ENCODE measurements at places on chromosomes 1 and 21. TPM values are rescaled to one million over a fixed set of nuclear protein-coding genes. Genes with fewer than 3 reads are reported as not detected.

DNA sequence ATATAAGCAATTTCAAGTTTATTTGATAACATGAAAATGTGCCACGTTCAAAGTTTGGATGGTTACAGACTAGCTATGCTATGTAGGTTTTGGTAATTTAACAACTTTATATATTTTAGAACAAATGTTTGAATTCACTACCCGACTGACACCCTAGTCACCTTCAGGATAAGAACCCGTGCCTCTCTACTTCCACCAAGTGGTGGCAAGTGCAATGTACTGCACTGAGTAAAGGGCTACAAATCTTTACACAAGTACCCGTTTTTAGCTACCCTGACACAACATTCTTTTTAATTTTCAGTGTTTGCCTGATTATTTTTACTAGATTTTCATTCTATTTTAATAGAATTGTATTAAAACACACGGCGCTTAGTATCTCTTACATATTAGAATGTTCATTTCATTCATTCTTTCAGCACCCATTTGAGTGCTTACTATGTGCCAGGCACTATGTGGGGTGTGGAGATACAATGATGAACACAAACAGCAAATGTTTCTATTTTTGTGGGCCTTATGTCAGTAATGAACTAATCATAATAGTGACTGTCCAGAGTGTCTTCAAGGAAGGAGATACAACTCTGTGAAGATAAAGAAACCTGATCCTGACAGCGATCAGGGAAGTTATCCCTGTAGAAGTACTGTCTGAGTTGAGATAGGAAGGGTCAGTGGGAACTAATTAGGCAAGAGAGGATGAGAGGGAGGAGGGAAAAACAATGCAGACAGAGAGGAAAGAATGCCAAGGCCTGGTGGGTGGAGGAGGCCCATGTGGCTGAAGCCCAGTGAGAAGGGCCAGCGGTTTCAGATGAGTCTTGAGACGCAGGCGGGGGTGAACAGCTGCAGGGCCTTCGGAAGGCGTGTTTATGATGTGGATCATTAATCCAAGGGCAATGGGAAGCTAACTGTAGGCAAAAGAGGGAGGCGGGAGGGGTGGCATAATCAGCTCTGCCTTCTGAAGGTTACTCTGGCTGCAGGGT, 3.8 kb downstream of the LCA5L start:
- no peak for DNase-seq

The CNIH4 gene
- total RNA-seq: 28.8 TPM

The NUAK2 gene
- 29.2 TPM for total RNA-seq

The SLC45A3 gene
- total RNA-seq: 30.8 TPM

The WNT3A gene
- total RNA-seq: not detected

DNA sequence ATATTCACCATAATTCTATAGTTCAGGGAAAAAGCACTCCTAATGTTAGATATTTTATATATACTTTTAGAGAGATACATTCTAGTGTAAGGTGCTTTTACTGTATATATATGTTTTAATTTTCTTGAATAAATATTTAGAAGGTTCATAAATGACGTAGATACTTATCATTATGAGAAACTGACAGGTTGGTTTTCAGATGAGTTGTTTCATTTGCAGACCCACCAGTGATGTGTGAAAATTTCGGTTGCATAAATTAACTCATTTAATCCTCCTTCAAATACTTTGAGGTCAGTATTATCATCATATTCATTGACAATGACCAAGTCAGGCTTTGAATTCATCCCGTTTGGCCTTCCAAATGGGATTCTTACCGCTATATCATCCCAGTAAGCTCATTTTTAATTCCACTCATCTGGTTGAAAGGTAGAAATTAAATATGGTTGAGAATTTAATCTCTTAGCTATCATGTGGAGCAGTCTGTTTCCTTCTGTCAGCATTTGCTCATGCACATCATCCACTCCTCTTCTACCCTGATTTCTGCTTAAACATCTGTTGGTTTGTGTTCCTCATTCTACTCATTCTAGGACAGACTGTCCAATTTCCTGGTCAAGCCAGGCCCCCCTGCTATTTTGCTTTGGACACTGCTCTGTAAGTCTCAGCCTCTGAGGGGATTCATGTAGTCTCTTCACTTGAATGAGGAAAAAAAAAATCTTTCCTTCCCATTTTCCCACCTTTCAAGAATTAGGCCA, 1156.6 kb downstream of the PLA2G4A start:
- no peak for DNase-seq

- DNase-seq: no peak
These were observed 114.3 kb downstream of the GDAP2 start for GRCh38 chr1:117814856-117815797.

The SERTAD4 gene
- total RNA-seq: 5.9 TPM

DNA sequence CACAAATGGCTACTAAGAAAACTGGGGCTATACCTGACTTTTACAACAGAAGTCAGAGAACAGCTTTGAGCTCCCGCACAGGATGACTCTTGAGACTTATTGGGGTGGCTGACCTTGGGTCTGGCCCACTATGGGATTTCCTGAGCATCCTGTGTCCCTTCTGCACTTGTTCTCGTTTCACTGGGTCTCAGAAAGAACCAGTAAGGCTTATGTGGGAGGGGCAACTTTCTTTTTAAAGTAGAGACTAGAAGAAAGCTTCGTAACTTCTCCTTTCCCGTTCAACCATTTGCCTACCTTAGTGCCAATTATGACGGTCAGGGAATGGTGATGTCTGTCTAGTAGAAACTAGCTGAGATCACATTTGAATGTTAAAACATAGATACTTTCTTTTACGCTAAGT, 59.5 kb upstream of the C1orf105 start:
- DNase-seq: no peak

The S100A7A gene
- total RNA-seq: not detected

DNA sequence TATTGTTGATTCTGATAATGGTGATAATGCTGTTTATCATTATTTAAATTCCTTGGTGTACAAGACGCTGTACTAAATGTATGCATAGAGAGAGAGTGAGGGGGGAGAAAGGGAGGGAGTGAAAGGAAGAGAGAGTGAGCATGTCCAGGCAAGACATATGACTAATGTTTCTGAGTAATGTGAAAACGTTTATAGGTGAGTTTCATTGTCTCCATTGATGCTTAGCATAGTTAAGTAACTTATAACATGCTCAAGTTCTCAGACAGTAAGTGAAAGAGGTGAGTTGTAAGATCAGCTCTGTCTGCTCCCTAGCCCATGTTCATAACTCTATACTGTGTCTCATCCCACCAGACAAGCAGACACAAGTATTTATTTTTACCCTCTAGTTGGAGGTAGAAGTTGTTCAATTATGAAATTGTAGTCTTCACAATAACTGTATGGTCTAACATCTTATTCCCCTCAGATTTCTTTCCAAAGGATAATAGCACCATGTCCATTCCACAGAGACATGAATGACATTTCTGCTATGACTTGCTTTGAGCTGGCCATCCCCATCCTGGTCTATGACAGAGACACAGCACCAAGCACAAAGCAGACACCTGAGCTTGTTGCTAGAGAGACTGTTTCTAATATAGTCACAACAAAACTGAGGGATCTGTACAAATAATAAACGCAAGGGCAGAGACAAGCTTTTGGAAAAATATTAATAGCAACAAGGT, 285.1 kb downstream of the CACNA1E start:
- DNase-seq: no peak

- no peak for DNase-seq
These were observed 19.3 kb upstream of the LBR start for GRCh38 chr1:225446981-225447615.

The SPRR2G gene
- total RNA-seq: not detected

DNA sequence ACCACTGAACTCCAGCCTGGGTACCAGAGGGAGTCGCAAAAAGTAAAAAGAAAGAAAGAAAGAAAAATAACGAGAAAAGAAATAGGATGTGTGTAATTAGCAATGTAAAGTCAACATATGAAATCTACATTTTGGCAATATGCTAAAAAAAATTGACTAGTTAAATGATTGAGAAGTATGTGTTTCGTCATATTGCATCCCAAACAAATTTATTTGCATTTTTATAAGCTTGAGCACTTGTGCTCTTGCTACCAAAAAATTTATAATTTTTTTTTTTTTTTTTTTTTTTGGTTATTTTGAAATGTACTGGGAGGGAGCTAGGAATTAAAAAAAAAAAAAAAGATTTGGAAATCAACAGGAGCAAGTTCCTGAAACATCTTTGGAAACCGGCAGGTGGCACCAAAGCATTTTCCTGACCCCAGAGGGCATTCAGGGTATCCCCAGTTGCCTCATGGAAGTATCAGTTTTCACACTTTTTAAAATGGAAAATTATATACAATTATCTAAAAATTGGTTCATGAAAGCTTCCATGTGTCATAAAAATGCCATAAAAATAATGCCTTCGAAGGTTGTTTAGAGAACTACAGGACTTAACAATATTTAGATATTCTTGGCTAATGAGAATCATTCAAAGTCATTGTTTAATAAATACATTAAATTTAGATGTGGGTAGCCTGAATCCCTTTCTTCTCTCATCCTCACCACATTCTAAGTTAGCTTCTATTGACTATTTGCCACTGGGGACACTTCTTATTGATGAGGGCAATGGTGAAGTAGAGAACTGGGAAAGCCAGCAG, 4.8 kb upstream of the HEATR1 start:
- DNase-seq: peak; percentile 48

The SPATA6 gene
- total RNA-seq: 11.2 TPM

DNA sequence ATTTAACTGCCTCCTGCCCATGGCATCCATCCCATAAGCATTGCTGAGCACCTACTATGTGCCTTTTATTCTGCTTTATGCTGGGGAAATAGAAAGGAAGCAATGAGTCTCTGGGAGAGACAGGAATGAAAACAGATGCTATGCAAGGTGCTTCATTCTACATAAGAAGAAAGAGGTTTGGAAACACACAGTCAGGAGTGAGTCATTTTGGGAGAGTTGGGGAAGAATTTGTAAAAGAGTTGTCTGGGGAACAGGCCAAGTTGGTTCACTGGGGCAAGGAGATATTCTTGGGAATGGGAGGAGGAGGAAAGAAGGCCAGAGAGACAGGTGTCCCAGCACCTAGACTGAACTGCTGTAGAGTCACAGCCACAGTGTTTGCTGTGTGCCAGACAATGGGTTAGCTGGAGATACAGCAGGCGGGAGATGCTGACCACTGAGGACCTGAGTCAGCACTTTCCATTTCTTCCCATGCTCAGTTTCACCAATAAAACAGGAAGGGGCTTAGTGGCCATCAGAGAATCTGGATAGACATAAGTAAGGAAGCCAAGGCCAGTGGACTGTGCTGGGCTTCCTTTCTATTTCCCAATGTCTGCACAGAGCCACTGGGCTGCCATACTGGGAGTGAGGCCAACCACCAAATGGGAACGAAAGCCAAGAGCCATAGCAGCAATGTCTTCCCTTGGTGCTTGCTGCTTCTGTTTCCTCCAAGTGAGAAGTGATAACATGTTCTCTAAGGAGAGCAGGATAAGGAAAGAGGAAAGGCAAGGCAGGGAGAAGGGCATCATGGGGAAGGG, 187.7 kb upstream of the USP24 start:
- no peak for DNase-seq

GRCh38 chr1:981491-981954, 370 bp downstream of the PERM1 start:
- no peak for DNase-seq

GRCh38 chr1:62317021-62317768, 2.0 kb downstream of the KANK4 start:
- no peak for DNase-seq

The LCE3D gene
- not detected for total RNA-seq

DNA sequence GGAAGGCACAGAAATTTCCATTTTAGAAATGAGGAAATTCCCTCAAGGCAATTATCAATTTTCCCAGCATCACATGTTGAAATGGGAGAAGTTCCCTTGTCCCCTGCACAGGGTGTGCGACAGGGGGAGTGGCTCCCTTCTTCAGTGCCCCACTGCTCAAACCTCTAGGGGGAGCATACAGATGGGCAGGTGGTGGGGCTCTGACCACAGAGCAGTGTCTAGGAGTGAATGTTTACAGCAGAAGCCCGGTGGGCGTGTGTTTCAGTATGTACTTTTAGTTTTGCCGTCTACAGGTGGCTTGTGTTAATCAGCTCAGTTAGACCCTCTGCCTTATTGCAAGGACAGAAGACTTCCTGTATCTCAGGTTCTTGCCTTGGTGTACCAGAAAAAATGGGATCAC, 493.7 kb upstream of the PLXNA2 start:
- no peak for DNase-seq

DNA sequence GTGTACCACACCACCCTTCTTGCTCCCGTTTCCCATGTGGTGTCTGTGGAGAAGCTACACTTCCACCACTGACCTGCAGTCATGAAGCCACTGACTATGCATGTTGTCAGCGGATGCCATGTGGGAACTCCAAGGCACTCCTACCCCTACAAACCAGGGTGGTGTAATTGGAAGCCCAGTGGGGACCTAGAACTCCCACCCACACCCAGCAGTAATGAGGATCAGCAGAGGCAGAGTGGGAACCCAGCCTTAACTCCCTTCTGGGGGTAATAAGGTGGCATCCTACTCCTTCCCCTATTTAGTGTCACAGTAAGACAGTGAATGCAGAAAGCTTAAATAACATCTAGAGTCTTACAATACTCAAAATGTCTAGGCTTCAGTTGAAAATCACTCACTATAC, 78.4 kb downstream of the SPATA46 start:
- DNase-seq: no peak
